Natural killer cell treated with Interleukin-12 subunit alpha and Interleukin-12 subunit beta and Interleukin-15 and Interleukin-18, amount 100 ng/mL, for 72 hours (primary cell): ENCODE measurements at places on chromosomes 12 and 14. TPM values are rescaled to one million over a fixed set of nuclear protein-coding genes. Genes with fewer than 3 reads are reported as not detected.

The A2M gene
- 0.59 TPM for total RNA-seq

The WASHC4 gene
- 42.8 TPM for total RNA-seq

The CDC42BPB gene
- total RNA-seq = 2.2 TPM

The FLRT2 gene
- total RNA-seq = 1.5 TPM

GRCh38 chr12:12925388-12925787 lies 26.6 kb downstream of the GPRC5D start:
- no peak for DNase-seq
- H3K27ac ChIP-seq = no peak overlapping the region
- no peak overlapping the region for H3K4me3 ChIP-seq
- no peaks in the 10 kb centered on the region for H3K36me3 ChIP-seq

- H3K4me1 ChIP-seq = no peaks in the 10 kb centered on the region
- H3K27me3 ChIP-seq = no peaks in the 10 kb centered on the region
- H3K27ac ChIP-seq = no peak overlapping the region
- no peak overlapping the region for H3K4me3 ChIP-seq
- DNase-seq = no peak
- H3K36me3 ChIP-seq = peaks cover 5% of the 10 kb centered on the region
Observed at GRCh38 chr12:78101946-78102635, 271.4 kb downstream of the NAV3 start.

DNA sequence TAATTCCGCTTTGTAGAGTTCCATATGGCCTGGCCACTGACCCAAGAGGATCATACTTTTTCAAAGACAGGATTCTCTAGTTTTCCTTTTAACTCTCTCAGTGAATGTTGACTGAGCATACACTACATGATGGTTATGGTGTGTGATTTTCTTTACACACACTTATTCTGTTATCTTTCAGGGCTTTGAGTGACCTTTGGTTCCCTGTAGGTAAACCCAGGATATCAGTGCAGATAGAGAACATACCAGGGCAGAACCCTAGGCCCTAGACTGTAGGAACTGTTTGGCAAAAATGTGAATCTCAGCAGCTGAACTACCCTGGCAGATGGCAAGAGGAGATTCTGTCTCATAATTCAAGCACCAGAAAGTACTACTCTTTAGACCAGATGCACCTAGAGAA lies 159.6 kb downstream of the KCNA5 start:
- no peak for DNase-seq
- no peaks in the 10 kb centered on the region for H3K4me1 ChIP-seq
- no peak overlapping the region for H3K4me3 ChIP-seq
- H3K36me3 ChIP-seq = no peaks in the 10 kb centered on the region
- H3K27me3 ChIP-seq = peaks cover 21% of the 10 kb centered on the region

- no peaks in the 10 kb centered on the region for H3K36me3 ChIP-seq
- no peaks in the 10 kb centered on the region for H3K4me1 ChIP-seq
- H3K4me3 ChIP-seq = no peak overlapping the region
- H3K27ac ChIP-seq = no peak overlapping the region
- H3K27me3 ChIP-seq = peaks cover 6% of the 10 kb centered on the region
Observed at GRCh38 chr12:106271575-106272505, 24.0 kb upstream of the CKAP4 start.

- no peaks in the 10 kb centered on the region for H3K36me3 ChIP-seq
- no peak for DNase-seq
- no peaks in the 10 kb centered on the region for H3K27me3 ChIP-seq
Observed at GRCh38 chr14:94104731-94105130, 5.8 kb upstream of the IFI27 start.

DNA sequence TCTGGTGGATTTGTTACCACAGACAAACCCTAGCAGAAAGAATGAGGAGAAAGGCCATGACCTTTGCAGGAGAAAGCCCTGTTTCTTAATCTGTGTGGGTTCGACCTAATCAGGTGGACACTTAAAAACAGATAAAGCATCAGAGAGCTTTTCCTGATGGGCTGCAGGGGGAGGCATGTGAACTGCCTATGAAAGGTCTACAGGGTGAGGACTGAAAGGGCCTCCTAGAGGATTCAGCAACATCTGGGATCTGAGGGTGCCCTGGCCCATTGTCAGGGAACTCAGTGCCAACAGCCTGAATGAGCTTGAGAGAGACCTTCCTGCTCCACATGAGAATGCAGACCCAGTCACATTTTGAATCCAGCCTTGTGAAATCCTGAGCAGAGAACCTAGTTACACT lies 178.8 kb upstream of the DDHD1 start:
- no peaks in the 10 kb centered on the region for H3K27me3 ChIP-seq
- no peaks in the 10 kb centered on the region for H3K4me1 ChIP-seq
- no peak overlapping the region for H3K4me3 ChIP-seq
- no peak for DNase-seq

GRCh38 chr12:26524862-26525465 lies 308.0 kb downstream of the ITPR2 start:
- no peaks in the 10 kb centered on the region for H3K27me3 ChIP-seq
- no peak overlapping the region for H3K27ac ChIP-seq
- no peak overlapping the region for H3K4me3 ChIP-seq
- peaks cover 31% of the 10 kb centered on the region for H3K36me3 ChIP-seq
- DNase-seq = no peak

- H3K4me1 ChIP-seq = peaks cover 23% of the 10 kb centered on the region
- peak overlapping the region; percentile 87 for H3K27ac ChIP-seq
- no peak for DNase-seq
- H3K4me3 ChIP-seq = peak overlapping the region; percentile 96
Observed at GRCh38 chr12:65171073-65171472, 1.7 kb downstream of the LEMD3 start.

DNA sequence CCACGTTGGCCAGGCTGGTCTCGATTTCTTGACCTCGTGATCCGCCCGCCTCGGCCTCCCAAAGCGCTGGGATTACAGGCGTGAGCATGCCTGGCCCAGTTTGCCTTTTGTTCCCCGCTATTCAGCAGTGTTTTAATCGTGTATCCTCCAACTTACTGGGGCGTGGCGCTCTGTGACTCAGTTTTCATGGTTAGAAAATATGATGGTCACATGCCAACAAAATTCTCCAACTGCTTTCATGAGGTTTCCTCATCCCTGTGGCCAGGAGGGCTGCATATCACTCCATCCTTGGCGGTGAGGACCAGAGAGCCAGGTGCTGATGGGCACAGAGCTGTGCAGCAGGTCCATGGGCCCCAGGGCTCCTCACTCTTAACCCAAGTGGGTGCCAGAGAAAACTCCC lies 33.0 kb upstream of the PRMT8 start:
- no peaks in the 10 kb centered on the region for H3K36me3 ChIP-seq
- no peak overlapping the region for H3K4me3 ChIP-seq
- no peak for DNase-seq
- no peaks in the 10 kb centered on the region for H3K4me1 ChIP-seq
- H3K27ac ChIP-seq = no peak overlapping the region

- no peaks in the 10 kb centered on the region for H3K27me3 ChIP-seq
- no peak overlapping the region for H3K4me3 ChIP-seq
- DNase-seq = no peak
- H3K36me3 ChIP-seq = no peaks in the 10 kb centered on the region
- H3K27ac ChIP-seq = no peak overlapping the region
Observed at GRCh38 chr12:31227401-31227981, 98.5 kb downstream of the SINHCAF start.
